ENCODE measurements at places on chromosomes 12 and 14.
A peak's percentile ranks its signal among the peaks of the same experiment; 100 is the strongest.

GRCh38 chr14:53493320-53493719 is 340.2 kb upstream of the DDHD1 start:
- DNase-seq, result no peak

DNA sequence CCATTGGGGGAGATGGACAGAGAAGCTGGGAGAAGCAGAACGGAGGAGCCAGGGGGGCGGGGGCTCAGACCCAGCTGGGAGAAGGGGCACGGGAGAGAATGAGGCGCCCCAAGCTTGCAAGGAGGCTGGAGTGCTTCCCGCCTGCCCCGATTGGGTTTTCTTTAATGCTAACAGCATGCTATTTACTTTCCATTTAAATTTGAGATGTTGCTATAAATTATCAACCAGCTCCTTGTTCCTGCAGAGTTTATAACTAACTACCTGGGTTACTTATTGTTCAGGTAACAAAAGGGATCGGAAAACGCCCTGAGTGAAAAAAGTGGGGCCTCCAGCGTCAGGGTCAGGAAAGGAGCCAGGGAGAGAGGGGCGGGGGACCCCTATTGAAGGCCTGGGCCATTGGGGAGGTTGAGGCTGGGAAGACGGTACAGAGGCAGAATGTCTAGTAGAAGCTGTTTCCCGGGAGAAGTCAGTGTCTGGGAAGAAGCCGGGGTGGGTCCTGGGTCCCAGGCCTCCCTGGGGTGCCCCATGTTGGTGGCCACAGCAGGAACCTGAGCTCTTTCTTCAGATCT is 2.5 kb downstream of the HNF1A start:
- no peak for DNase-seq

- DNase-seq, result no peak
These were observed 135.1 kb downstream of the RBM19 start for GRCh38 chr12:113831016-113831415.

DNA sequence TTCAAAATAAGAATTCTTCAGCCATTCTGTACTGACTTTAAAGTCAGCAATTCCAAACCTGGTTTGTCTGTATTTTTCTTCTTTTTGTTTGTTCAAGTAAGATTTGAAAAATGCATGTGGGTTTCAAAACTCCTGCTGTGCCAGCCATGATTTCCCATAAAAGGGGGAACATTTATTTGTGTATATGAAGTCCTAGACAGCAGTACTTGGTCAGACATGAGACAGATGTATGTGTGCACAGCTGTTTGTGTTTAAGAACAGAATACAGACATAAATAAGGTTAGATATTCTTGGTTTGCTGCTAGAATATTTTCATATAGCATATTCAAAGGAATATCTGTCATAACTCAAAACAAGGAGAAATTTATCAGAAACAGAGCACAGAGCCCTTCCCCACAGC is 236.0 kb downstream of the ADAMTS20 start:
- DNase-seq, result no peak

DNA sequence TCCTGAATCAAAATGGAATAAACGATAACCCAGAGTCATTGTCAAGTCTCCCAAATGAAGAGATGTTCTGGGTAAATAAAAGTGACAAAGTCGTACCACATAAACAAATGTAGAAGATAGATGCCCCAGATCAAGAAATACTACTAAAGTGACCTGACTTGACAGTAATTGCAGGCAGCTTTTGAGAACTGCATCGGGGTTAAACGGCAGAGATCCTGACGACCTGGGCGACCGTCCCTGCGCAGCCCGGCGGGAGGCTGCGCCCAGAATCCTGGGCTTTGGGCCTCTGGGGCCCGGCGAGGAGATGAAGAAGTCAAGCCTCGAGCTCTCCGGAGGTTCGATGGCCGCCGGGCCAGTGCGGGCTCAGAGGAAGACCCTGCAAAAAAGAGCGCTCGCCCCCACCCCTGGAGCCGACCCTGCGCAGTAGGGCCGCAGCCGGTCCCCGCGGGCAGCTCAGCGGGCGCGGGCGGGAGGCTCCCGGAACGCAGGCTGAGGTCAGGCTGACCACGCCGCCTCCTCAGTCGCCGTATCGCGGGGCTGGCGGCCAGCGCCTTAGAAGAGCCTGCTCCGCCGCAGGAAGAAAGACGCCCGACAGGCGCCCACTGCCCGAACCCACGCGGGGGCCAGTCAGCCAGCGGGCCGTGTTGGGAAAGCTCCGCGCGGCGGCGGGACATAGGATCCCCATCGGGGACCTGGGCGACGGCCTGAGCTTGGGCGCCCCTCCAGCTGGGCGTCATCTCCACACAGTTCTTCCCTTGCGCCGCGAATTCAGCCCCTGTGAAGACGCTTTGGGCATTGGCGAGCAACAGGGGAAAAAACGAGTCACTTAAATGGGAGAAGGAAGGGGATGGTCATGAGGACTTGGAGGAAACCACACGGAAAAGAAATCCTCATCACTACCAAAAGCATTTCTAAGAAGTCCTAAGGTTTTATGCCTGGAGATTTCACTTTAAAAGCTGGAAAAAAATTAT is 16.0 kb downstream of the NKX2-1 start:
- no peak for DNase-seq

- DNase-seq, result no peak
These were observed 6.3 kb upstream of the TPCN1 start for GRCh38 chr12:113214895-113215400.

DNA sequence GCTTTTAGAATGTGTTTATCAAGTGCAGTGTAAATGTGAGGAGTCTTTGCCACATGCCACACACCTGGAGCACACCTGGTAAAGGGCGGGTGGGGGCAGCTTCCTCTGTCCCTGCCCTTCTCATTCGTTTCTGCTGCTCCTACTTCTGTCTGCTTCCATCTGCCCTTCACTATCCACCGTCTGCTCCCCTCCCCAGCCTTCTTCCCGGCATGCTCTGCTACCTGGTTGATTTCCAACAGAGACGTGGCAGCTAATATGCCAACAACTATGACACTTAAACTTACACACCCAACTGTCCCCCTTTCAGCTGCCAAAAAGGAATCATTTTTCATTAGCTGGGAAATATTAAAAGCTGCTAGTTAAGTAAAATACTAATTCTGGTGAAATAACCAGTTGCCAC is 9.1 kb upstream of the CARMIL3 start:
- DNase-seq, result peak; percentile 2

GRCh38 chr14:49919825-49920659 is 27.2 kb downstream of the ARF6 start:
- DNase-seq, result no peak

- DNase-seq, result no peak
These were observed 62.5 kb downstream of the ETNK1 start for GRCh38 chr12:22687361-22688076.

GRCh38 chr14:61491224-61491623 is 169.8 kb downstream of the PRKCH start:
- no peak for DNase-seq

DNA sequence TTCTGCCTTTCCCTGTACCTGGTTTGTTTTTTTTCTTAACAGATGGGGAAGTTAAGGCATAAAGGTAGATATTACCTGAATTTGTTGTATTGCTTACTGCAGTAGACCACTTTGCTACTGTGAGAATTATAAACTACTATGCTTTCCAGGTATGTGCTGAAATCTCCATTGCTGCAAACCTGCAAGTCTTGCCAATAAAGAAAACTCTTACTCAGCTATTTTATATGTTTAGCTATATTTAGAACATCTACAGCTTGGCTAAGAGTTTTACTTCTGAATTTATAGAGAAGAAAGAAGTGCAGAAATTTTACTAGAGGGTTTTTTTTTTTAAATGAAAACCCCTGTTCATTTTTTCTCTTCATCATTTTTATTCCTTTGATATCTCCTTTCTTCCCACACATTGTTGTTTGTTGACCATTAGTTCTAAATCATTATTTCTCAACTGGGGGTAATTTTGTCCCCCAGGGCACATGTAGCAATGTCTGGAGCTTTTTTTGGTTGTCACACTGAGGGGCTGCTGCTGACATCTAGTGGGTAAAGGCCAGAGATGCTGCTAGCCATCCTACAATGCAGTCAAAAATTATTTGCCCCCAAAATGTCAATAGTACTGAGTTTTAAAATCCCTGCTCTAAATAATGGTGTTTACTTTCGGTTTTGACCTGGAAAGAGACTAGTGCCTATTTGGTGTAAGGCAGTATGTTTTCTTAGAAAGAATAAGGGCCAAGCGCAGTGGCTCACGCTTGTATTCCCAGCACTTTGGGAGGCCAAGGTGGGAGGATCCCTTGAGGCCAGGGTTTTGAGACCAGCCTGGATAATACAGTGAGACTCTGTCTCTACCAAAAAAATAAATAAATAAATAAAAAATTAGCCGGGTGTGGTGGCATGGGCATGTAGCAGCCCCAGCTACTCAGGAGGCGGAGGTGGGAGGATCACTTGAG is 48.6 kb downstream of the PCNX1 start:
- no peak for DNase-seq

GRCh38 chr14:36438883-36439282 is 81.1 kb downstream of the NKX2-1 start:
- DNase-seq, result no peak

DNA sequence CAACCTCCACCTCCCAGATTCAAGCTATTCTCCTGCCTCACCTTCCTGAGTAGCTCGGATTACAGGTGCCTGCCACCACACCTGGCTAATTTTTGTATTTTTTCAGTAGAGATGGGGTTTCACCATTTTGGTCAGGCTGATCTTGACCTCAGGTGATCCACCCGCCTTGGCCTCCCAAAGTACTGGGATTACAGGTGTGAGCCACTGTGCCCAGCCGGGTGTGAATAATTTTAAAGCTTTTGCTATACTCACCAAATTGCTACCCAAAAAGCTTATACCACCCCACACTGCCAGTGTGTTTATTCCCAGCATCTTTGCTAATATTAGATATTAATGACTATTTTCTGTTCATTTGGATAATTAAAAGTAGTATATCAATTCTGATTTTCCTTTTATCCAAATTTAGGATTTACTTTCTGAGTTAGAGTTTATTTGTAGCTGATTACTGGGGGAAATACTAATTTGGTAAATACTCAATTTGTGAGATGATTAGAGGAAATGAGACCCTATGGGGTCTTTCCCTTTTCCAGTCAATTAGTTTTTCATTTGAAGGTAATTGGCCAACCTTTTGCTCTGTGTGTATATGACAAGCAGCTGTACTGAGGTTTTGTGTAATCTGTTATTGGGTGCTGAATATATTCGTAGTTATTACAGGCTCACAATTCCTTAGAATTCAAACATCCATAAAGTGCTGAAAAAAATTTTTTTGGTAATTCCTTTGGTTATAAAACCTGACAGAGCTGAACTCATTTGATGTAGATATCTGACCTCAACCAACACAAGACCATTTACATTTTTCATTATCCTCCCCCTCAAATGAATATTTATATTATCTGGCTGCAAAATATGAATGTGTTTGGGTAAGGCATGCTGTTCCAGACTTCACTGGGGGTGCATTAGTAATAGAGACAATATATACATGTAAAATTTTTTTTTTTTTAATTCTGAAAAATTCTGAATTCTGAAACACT is 73.6 kb downstream of the ANO6 start:
- DNase-seq, result no peak

- DNase-seq, result no peak
These were observed 91.8 kb downstream of the DDX51 start for GRCh38 chr12:132052196-132052932.
